ENCODE measurements at places on chromosomes 4 and X.

DNA sequence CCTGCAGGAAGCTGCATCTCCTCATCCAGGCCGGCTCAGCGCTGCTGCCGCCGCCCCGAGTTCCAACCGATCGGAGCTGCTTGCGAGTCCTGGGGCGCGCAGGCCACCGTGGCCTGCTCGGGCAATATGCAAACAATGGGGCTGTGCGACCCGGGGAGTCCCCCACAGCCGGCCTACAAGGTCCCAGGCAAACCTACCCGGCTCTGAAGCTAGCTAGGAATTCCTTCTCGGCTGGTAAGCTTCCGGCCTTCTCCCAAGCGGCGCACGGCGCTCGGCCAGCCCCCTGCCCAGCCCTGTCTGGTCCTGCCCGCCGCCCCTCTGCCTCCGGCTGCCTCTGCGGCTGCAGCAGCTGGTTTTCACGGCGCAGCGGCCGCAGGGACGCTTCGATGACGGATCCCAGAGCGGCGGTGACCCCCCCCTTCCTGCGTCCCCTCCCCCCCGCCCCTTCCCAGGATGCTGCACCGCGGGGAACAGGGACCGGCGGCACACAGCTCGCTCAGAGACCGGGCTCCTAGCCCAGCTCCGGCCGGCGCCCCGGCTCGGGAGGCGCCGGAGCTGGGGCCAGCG lies 59.4 kb downstream of the TSC22D3 start:
- DNase-seq = no peak

GRCh38 chrX:36804066-36804465 lies 204.1 kb upstream of the FAM47C start:
- DNase-seq = no peak

- DNase-seq = no peak
Measured at GRCh38 chr4:185811509-185812364, at the start of gene SORBS2. SORBS2 (minus strand) TSS chr4:185812194; CDS start chr4:185690571, 121,623 bp downstream.

GRCh38 chr4:74018771-74019170 lies 19.7 kb downstream of the CXCL3 start:
- no peak for DNase-seq

GRCh38 chr4:91754716-91755115 lies 549.0 kb upstream of the GRID2 start:
- no peak for DNase-seq

- DNase-seq = peak; percentile 6
Measured at GRCh38 chr4:118086344-118086743, 52.1 kb downstream of the NDST3 start.

DNA sequence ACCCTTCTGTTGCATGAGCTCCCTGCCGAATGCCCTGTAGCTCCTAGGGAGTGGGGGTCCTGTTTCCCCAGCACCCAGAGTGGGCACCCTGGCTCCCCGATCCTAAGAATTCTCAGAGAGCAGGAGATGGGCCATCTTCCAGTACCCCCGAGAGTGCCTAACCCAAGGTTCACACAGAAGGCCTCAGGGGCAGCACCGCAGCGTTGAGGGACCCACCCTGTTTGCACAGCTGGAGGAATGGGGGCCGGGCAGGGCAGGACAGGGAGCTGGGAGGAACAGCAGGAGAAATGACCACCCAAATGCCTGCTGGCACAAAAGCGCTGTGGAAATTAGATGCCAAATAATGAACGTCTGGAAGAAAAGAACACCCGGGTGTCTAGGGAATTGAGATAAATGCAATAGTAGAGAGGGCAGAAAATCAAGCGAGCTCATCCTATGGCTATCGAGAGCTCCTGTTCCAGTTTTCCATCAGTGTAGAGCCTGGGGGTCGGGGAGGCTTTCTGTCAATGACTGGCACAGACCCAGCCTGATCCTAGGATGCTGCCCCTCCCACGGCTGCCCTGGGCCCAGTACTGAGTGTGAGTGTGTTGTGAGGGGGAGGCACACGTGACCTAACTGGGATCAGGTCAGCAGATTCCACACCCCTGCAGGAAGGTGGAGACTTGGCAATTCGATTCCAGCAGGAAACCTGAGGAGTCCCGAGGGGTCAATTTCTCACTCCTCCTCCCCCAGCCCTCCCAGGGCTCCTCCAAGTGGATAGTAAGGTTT lies 25.7 kb downstream of the SEPTIN6 start:
- no peak for DNase-seq
